ENCODE measurements at places on chromosomes 16 and 17. TPM values are rescaled to one million over a fixed set of nuclear protein-coding genes. Genes with fewer than 3 reads are reported as not detected.

Gene MFSD6L
- total RNA-seq, result not detected

Gene ATP2A1
- 0.13 TPM for total RNA-seq

Gene SLC6A2
- total RNA-seq, result 0.26 TPM

Gene CRHR1
- not detected for total RNA-seq

Gene CHP2
- total RNA-seq, result 0.26 TPM

Gene CES1
- 0.26 TPM for total RNA-seq

Gene TEKT1
- total RNA-seq, result not detected

Gene NGFR
- 4.5 TPM for total RNA-seq

Gene HOXB6
- total RNA-seq, result not detected

Gene ITPRIPL2
- total RNA-seq, result 18.7 TPM

DNA sequence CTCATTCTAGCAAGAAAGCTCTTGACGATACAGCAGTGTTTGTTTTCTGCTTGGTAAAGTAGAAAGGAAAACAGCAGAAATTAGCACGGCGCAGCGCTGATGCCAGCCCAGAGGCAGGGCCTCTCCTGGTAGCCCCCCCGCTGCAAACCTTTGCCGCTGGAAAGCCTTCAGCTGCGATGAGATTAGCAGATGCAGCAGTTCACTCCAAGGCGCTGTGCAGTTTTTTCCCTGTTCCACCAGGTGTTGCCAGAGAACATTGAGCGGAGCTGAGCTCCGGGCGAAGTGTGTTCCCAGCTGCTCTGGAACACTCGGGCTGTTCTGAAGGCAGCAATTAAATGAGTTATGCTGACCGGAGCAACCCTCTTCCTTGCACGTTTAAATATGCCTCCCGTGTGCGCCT, 72.5 kb downstream of the RBFOX1 start:
- peak; percentile 3 for DNase-seq

DNA sequence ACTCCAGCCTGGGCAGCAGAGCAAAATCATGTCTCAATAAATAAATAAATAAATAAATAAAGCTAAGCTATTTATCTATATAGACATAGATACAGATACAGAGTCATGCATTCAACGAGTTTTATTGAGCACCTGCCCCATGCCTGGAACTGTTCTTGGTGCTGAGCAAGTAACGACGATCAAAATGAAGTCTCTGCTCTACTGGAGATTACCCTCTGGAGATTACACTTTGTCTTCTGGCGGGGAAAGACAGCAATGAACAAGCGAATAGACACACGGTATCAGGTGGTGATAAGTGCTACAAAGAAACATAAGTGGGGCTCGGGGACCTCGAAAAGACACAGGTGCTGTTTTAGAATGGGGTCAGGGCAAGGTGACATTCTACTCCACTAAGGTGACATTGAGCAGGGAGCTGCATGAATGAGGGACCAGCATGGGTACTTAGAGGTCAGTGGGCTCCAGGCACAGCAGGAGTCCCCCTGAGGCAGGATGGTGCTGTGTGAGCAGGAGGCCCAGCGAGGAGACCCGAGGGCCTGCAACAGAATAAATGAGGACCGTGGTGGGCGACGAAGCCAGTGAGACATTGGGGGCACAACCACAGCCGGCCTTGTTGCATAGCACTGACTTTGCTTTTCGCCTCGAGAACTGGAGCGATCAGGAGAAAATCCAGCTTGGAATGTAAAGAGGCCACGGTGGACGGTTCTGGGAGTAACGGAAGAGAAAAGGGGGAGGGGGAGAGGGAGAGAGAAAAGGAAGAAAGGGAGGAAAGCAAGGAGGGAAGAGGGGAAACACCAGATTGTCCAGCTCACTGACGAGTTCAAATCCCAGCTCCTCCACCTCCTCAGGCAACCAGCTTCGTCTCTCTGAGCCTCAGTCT, 42.4 kb upstream of the MEAK7 start:
- DNase-seq, result no peak

- peak; percentile 30 for DNase-seq
Observed at GRCh38 chr16:58196898-58197313, 1.0 kb downstream of the CSNK2A2 start.

DNA sequence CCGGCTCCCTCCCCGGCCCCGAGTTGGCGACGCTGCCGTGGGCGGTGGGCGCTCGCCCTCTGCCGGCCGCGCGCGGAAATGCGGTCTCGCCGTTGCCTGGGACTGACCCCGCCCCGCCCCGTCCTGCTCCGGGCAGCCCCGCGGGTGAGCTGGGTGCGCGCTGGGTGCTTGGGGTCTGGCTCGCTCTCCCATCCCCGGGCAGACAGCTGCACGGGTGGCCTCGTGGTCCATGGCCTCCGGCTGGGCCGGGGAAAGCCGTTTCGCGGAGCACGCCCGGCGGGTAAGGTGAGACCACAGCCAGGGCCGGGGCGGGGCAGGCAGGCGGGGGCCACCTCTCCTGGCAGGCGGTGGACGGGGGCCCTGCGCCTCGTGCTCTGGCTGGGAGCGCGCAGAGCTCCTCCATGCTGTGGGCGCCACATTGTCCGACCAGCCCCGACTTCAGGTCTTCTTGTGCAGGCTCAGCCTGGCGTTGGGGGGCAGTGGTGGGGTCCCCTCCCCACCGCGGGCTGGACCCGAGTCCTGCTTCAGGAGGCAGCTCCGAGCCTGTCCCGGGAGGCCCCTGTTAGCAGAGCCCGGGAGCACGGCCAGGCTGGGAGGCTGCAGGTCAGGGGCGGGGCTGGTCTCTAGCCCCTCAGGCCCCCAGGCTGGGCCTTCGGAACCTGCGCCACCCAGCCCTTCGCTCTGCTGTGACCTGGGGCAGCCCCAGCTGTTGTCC, 7.0 kb upstream of the C1QTNF8 start:
- DNase-seq, result peak; percentile 0

GRCh38 chr17:48738424-48738802, 9.9 kb upstream of the HOXB13 start:
- no peak for DNase-seq

DNA sequence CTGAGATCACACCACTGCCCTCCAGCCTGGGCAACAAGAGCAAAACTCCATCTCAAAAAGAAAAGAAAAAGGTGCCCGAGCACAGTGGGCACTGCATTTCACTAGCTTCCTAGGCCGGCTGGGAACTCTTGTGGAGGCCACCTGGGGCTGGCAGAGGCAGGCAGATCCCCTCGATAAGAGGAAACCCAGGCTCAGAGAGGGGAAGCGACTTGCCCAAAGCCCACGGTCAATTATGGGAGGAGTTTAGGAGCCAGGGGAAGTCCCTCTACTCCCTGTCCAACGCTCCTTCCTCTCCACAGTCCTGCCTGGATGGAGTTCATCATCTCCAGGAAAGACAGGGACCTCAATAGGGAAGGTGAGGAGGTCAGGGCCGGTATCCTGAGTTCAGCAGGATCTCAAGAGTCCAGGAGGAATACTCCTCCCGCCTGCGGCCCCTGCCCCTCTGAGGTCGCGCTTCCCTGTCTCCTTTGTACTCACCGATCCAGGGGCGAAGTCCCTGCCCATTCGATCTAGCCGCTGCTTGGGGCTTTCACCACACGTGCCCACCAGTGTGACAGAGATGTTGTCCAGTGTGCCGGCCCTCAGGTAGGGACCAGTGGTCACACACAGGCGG, 841 bp downstream of the ALOXE3 start:
- DNase-seq, result no peak

GRCh38 chr17:18919963-18920362, 32.0 kb upstream of the SLC5A10 start:
- no peak for DNase-seq

DNA sequence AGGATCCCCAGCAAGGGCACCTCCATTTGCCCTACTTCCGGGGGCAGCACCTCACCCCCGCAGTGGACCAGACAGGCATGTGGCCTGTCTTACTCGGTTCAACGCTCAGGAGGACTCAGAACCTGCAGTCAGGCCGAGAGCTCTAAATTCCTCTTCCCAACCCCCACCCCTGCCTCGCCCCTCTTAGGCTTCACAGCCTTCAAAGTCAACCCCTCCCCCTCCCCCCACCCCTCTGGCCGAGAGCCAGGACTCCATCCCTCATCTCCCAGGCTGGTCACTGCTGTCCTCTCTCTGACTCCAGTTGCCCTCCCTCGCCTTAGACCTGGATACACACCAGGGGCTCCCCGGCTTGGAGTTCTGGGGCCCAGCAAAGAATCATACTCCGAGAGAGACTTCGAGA, 8.1 kb upstream of the HS3ST6 start:
- no peak for DNase-seq

DNA sequence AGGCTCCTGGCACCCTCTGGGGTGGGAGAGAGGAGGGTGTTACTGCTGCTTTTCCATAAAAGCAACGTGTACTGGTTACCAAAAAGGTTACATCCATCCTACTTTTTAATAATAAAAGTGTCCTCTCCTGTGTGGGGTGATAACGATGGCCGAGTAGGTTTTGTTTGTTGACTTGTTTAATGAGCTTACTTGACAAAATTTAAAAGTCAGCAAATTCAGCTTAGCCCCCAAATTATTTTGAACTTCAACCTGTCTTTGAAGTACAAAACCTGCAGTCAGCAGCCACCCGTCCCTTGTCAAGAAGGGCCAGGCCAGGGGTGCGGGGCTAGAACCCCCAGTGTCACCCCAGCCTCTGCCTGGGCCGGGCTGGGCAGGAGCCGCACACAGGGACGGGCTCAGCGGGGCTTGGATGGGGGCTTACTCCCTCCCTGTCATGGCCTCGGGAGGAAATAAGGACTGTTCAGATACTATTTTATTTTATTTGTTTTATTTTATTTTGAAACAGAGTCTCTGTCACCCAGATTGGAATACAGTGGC, 103.9 kb upstream of the CHMP6 start:
- no peak for DNase-seq

- no peak for DNase-seq
Observed at GRCh38 chr16:22109258-22109898, 17.0 kb downstream of the VWA3A start.

DNA sequence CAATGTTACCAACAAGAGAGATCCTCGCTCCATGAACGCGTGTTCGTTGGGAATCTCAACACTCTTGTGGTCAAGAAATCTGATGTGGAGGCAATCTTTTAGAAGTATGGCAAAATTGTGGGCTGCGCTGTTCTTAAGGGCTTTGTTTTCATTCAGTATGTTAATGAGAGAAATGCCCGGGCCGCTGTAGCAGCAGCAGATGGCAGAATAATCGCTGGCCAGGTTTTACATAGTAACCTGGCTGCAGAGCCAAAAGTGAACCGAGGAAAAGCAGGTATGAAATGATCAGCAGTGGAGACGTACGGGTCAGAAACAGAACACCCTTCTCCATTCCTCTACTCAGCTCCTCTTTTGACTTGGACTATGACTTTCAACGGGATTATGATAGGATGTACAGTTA, 13.3 kb downstream of the SOCS1 start:
- DNase-seq, result no peak

DNA sequence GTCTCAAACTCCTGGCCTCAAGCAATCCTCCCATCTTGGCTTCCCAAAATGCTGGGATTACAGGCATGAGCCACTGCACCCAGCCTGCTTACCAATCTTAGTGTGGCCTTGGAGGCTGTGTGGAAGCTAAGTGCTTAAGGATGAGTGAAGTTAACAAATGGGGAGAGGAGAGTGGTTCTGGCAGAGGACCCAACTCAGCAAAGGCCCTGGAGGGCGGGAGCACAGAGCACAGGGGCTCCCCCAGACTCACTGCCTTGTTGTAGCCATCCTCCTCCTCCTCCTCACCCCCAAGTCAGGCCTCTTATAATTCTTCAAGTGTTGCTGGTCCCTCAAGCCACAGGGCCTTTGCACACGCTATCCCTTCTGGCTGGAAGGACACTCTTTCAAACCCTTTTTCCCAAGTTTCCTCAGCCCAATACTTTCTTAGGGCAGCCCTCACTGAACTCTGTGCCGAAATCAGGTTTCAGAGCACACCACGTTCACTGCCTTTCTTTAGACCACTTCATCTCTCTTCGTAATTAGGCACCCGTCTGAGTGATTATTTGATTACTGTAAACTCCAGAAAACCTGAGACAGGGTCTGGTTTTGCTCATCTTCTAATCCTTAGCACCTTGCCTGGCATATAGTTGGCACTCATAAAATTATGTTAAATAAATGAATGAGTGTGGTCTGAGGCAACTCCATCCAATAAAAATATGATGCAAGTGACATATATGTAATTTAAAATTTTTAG, 23.4 kb downstream of the NGFR start:
- DNase-seq, result no peak

DNA sequence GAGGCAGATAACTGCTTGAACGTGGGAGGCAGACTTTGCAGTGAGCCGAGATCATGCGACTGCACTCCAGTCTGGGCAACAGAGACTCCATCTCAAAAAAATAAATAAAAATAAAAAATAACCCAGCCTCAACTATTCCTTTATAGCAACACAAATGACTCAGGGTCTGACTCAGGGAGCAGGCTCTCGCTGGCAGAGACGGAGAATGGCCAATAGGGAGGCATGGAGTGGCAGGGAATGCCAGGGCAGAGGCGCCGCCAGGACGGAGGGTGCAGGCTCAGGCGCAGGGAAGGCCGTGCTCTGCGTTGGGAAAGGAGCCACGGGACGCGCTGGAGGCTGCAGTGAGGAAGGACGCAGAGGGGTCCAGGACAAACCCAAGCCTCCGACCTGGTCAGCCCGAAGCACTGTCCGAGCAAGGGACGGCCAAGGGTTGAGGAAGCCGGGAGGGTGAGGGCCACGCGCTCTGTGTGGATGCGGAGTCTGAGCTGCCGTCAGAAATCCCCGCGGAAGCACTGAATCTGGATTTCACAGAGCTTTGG, 40.3 kb downstream of the PKD1 start:
- peak; percentile 44 for DNase-seq

DNA sequence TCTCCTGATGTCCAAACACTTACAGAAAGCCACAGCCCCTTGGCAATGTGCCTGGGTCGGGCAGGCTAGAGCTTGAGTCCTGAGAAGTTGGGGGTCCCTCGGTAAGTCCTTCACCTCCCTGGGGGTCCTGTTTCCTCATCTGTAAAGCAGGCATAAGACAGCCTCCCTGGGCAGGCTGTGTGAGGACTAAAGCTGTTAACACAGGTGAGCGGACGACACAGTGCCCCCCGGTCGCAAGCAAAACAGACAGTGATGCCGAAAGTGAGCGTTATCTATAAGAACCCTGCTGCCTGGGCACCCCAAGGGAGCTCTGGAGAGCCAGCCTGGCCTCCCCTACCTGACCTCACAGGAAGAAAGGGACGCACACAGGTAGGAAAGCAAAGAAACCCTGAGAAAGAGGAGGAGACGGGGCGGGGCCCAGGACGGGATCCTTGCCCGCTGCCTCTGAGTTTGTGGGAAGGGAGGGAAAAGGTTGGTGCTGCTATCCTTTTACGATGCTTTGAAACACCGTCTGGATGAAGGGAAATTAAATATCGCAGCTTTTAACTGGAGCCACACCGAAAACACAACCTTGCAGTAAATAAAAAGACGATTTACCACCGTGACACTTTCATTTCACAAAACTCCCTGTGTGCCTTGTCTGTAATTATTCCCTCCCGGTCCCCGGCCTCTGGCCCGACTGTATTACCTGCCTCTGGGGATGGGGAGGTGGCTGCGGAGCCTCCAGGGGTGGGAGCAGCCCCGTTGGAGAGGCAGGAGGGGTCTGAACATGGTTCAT, 67.1 kb downstream of the ENGASE start:
- no peak for DNase-seq

Measured in bronchial epithelial cell (primary cell).